Epithelial cell of alveolus of lung (primary cell): ENCODE measurements at places on chromosomes 6 and 20. TPM values are rescaled to one million over a fixed set of nuclear protein-coding genes. Genes with fewer than 3 reads are reported as not detected.

The CYP39A1 gene
- total RNA-seq: 1.9 and 3.4 TPM in 2 replicates

The JPH2 gene
- total RNA-seq: 0.16 and 0.39 TPM in 2 replicates

The NFATC2 gene
- 1.2 TPM in 1 of 2 replicates, not detected in the other for total RNA-seq

The DDO gene
- 0.08 and 0.65 TPM in 2 replicates for total RNA-seq

The OPN5 gene
- not detected in 2 replicates for total RNA-seq

The HSPA12B gene
- total RNA-seq: 0.13 and 0.88 TPM in 2 replicates

The SRSF6 gene
- 46.9 and 70.1 TPM in 2 replicates for total RNA-seq

The MUCL3 gene
- not detected in 2 replicates for total RNA-seq

The BPI gene
- 0.13 and 3.2 TPM in 2 replicates for total RNA-seq

The PSMB8 gene
- 44.0 and 73.2 TPM in 2 replicates for total RNA-seq

The LKAAEAR1 gene
- total RNA-seq: not detected in 2 replicates

The SYNDIG1 gene
- 0.78 and 1.8 TPM in 2 replicates for total RNA-seq

The MAFB gene
- total RNA-seq: 0.39 and 3.0 TPM in 2 replicates

The ORC3 gene
- 16.3 and 18.6 TPM in 2 replicates for total RNA-seq

The LY6G6D gene
- not detected in 2 replicates for total RNA-seq

The WTAP gene
- total RNA-seq: 62.6 and 90.6 TPM in 2 replicates

The TNXB gene
- 0.52 and 34.1 TPM in 2 replicates for total RNA-seq

The EDEM2 gene
- total RNA-seq: 23.8 and 36.5 TPM in 2 replicates

The TFAP2D gene
- not detected in 2 replicates for total RNA-seq

The ADGRF5 gene
- 1.2 and 3.2 TPM in 2 replicates for total RNA-seq

The ACSS2 gene
- 30.8 and 97.2 TPM in 2 replicates for total RNA-seq

The ADGRG6 gene
- total RNA-seq: 12.7 and 13.4 TPM in 2 replicates

The LY6G6F gene
- not detected in 2 replicates for total RNA-seq

The CDH4 gene
- total RNA-seq: 7.4 and 21.2 TPM in 2 replicates

The POPDC3 gene
- 12.4 and 39.7 TPM in 2 replicates for total RNA-seq

The ADNP gene
- 22.6 and 57.0 TPM in 2 replicates for total RNA-seq

The DLK2 gene
- 1.0 and 1.8 TPM in 2 replicates for total RNA-seq

The SPATA25 gene
- total RNA-seq: 0.72 and 1.2 TPM in 2 replicates

The LIN28B gene
- not detected in 2 replicates for total RNA-seq

The UNC5CL gene
- 0.13 and 0.32 TPM in 2 replicates for total RNA-seq

The MUC21 gene
- not detected in 2 replicates for total RNA-seq

The MOG gene
- not detected in 2 replicates for total RNA-seq

The GHRH gene
- total RNA-seq: not detected in 2 replicates

The RAMACL gene
- total RNA-seq: 0.26 and 0.96 TPM in 2 replicates

The DACT2 gene
- 0.39 TPM in 1 of 2 replicates, not detected in the other for total RNA-seq

The TBXT gene
- not detected in 2 replicates for total RNA-seq

The MYB gene
- total RNA-seq: 2.5 TPM in 1 of 2 replicates, not detected in the other

The TRIM40 gene
- total RNA-seq: not detected in 2 replicates

The GLP1R gene
- total RNA-seq: not detected in 2 replicates

The TP53TG5 gene
- not detected in 2 replicates for total RNA-seq

The TNFRSF6B gene
- 3.6 and 144 TPM in 2 replicates for total RNA-seq

The STAU1 gene
- total RNA-seq: 63.0 and 83.4 TPM in 2 replicates

The HLA-G gene
- total RNA-seq: 0.91 TPM in 1 of 2 replicates, not detected in the other

The SPAG4 gene
- 23.7 and 31.5 TPM in 2 replicates for total RNA-seq

The SYTL3 gene
- 1.3 and 1.4 TPM in 2 replicates for total RNA-seq

The SRMS gene
- total RNA-seq: not detected in 2 replicates

The TREML1 gene
- not detected in 2 replicates for total RNA-seq

The ZBTB2 gene
- total RNA-seq: 6.9 and 9.7 TPM in 2 replicates

The MCUR1 gene
- total RNA-seq: 8.4 and 11.4 TPM in 2 replicates

The FOXF2 gene
- 17.8 and 106 TPM in 2 replicates for total RNA-seq

The SLC12A5 gene
- 0.08 TPM in 1 of 2 replicates, not detected in the other for total RNA-seq

The BPIFA1 gene
- total RNA-seq: not detected in 2 replicates

The CRYBG1 gene
- total RNA-seq: 0.80 and 2.2 TPM in 2 replicates

The UBD gene
- 0.13 TPM in 1 of 2 replicates, not detected in the other for total RNA-seq

The DLL1 gene
- 0.65 and 5.9 TPM in 2 replicates for total RNA-seq

The DEFB132 gene
- total RNA-seq: not detected in 2 replicates

The PCIF1 gene
- total RNA-seq: 19.0 and 20.2 TPM in 2 replicates

The TRIM26 gene
- 26.5 and 30.5 TPM in 2 replicates for total RNA-seq
